Pericardium fibroblast (primary cell): ENCODE measurements at places on chromosomes 16 and 17. TPM values are rescaled to one million over a fixed set of nuclear protein-coding genes. Genes with fewer than 3 reads are reported as not detected.

The BICDL2 gene
- 0.23 TPM in 1 of 2 replicates, not detected in the other for total RNA-seq

The ITGAX gene
- total RNA-seq: under 0.01 TPM in 1 of 2 replicates, not detected in the other

The P2RX1 gene
- 0.35 TPM in 1 of 2 replicates, not detected in the other for total RNA-seq

The ADAD2 gene
- not detected in 2 replicates for total RNA-seq

The HOXB9 gene
- total RNA-seq: 2.8 TPM in 1 of 2 replicates, not detected in the other

The MEOX1 gene
- total RNA-seq: 0.34 TPM in 1 of 2 replicates, not detected in the other

The KRTAP4-2 gene
- not detected in 2 replicates for total RNA-seq

The CIBAR2 gene
- not detected in 2 replicates for total RNA-seq

The HOXB6 gene
- 2.2 and 12.2 TPM in 2 replicates for total RNA-seq

The GNG13 gene
- total RNA-seq: not detected in 2 replicates

The SLC9A5 gene
- 0.58 and 0.60 TPM in 2 replicates for total RNA-seq

The UMOD gene
- total RNA-seq: not detected in 2 replicates

The SRCIN1 gene
- total RNA-seq: under 0.01 TPM in 1 of 2 replicates, not detected in the other

The EVPL gene
- not detected in 2 replicates for total RNA-seq

The SDR42E1 gene
- under 0.01 TPM in 1 of 2 replicates, not detected in the other for total RNA-seq

The CX3CL1 gene
- total RNA-seq: 0.09 and 0.12 TPM in 2 replicates

The WNK4 gene
- 2.0 and 3.9 TPM in 2 replicates for total RNA-seq

The KRTAP4-9 gene
- not detected in 2 replicates for total RNA-seq

The HEATR9 gene
- not detected in 2 replicates for total RNA-seq

The NGFR gene
- 12.3 and 54.9 TPM in 2 replicates for total RNA-seq
